Upper lobe of left lung (tissue), 6 donors: ENCODE measurements at places on chromosomes 3 and 15. TPM values are rescaled to one million over a fixed set of nuclear protein-coding genes. Genes with fewer than 3 reads are reported as not detected.

Gene TLR9
- total RNA-seq, result 1.1 TPM

Gene TPRA1
- 40.6 TPM for total RNA-seq

GRCh38 chr3:125375950-125376679, 990 bp upstream of the ZNF148 start:
- H3K27ac ChIP-seq, result peak overlapping the region; percentile 94
- no peaks in the 10 kb centered on the region for H3K36me3 ChIP-seq
- H3K4me1 ChIP-seq, result peaks cover 18% of the 10 kb centered on the region
- H3K4me3 ChIP-seq, result peak overlapping the region; percentile 91
- no peak for DNase-seq

DNA sequence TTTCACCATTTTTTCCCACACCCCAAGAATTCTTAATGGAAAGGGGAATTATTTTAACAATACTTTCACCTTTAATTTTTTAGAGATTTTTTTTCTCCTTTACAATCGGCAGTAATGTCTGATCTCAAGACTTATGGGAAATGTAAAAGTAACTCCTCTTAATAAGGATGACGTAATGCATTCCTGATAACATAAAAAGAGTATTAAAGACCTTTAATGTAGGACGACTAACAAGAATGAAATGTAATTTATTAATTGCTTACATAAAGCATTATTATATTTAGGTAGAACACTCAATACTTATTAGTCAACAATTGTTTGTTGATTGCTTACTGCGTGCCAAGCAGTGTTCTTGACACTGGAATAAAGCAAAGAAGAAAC, 416.8 kb upstream of the NAALADL2 start:
- H3K27ac ChIP-seq, result no peak overlapping the region
- peak overlapping the region; percentile 87 for H3K4me3 ChIP-seq
- no peaks in the 10 kb centered on the region for H3K27me3 ChIP-seq
- peaks cover 6% of the 10 kb centered on the region for H3K4me1 ChIP-seq

- H3K4me3 ChIP-seq, result no peak overlapping the region
- no peaks in the 10 kb centered on the region for H3K36me3 ChIP-seq
- no peaks in the 10 kb centered on the region for H3K4me1 ChIP-seq
- H3K27me3 ChIP-seq, result no peaks in the 10 kb centered on the region
- DNase-seq, result no peak
Measured at GRCh38 chr3:46337911-46338310, 16.0 kb upstream of the CCR2 start.

- H3K27ac ChIP-seq, result no peak overlapping the region
- no peaks in the 10 kb centered on the region for H3K4me1 ChIP-seq
- no peak for DNase-seq
- H3K27me3 ChIP-seq, result no peaks in the 10 kb centered on the region
- H3K4me3 ChIP-seq, result no peak overlapping the region
Measured at GRCh38 chr15:69784798-69785566, 312.7 kb downstream of the TLE3 start.
